ENCODE measurements at places on chromosomes 6 and 20. TPM values are rescaled to one million over a fixed set of nuclear protein-coding genes. Genes with fewer than 3 reads are reported as not detected.

DNA sequence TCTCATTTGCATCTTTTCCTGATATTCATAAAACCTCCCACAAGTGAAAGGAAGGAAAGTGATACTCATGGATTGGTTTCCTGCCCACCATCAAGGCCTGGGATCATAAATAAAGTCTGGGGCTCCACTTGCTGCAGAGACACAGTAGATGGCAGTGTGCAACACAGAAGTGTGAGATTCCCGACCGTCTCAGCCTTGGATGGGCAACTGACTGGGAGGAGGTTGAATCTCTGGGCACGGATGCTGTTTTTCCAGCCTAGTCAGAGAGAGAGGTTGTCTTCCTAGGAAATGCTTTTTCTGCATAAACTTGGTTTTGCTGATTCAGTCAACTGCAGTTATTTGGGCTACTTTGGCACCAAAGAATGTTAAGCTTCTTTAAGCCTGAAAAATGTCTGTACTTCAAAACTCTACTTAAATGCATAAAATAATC is 9.9 kb upstream of the RFPL4B start:
- peak; percentile 65 for DNase-seq

DNA sequence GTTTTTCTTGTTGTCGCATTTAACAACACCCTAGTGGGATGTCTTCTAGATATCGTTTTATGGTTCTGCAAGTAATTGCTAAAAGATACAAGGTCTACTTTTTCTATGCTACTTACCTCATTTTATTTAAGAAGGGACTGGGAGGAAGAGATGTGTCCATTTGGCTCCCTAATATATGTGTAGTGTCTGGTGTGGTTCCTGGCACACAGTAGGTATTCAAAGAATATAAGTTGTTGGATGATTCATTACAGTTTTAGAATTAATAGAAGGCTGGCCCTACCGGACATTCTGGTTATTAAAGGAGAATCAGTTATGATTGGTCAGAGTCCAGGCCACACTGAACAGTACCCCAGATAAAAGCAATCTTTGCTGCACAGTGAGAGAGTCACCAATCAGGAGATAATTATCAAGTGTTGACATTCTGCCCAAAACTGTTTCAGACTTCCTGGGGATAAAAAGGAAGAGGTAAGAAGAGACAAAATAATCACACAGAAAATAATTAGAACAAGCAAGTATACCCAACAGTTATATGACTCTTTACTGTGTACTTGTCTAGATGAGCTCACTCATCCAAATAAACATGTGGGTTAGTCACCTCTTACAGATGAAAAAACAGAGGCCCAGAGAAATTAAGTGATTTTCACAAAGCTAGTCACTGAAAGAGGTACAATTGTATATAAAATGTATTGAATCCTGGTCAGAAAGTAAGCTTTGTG is 7.0 kb downstream of the TMEM244 start:
- no peak for DNase-seq

DNA sequence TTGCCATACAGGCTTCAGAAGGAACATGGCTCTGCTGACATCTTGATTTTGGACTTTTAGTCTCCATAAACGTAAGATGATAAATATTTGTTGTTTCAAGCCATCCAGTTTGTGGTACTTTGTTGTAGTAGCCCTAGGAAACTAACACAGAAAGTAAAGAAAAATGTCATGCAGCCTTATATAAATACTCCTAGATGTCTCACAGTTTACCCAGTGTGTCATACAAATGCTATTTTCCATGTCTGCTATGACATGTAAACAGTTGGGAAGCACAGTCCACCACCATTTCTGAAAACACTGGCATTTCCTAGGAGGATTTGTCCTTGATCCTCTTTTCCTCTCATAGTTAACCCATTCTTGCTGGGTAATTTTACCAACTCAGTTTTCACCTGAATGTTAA is 30.6 kb upstream of the ME1 start:
- DNase-seq = no peak

GRCh38 chr6:52000064-52000463 is 87.3 kb downstream of the PKHD1 start:
- DNase-seq = no peak

FAM83B gene
- 0.43 TPM for total RNA-seq

GRCh38 chr20:62413896-62414481 is 6.9 kb upstream of the CABLES2 start:
- DNase-seq = no peak

DNA sequence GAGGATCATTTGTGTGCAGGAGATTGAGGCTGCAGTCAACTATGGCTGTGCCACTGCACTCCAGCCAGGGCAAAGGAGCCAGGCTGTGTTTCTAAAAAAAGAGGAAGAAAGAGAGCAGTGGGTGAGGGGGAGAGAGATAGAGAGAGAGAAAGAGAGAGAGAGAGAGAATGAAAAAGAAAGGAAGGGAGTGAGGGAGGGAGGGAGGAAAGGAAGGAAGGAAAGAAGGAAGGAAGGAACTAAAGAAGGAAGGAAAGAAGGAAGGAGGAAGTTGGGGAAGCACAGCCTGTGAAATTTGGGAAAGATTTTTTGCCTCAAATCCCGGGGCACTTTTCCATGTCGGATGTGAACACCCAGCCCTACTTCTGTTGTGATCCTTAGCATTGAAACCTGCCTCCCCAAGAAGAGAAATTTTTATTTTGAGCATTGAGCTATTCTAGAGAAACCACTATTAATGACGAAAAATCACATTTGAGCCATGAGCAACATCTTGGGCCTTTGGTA is 57.8 kb downstream of the FOXA2 start:
- no peak for DNase-seq

DNA sequence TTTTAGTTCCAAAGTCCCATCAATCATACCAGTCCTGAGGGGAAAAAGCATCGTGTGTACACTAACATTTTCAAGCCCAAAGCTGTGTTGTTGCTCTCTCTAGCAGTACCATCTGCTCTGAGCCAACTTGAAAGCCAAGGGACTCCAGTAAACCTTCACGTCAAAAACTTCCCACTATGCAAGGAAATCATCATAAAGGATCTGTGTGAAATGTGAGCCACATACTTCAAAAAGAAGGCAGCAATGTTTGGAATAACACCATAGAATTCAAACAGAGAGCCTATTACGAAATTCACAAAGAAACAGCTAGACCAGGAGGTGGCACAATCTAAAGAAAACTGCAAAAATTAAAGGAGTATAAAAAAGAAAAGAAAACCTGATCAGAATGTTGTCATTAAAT is 399.8 kb upstream of the EPHA7 start:
- DNase-seq = no peak

GRCh38 chr6:113356139-113356538 is 501.0 kb upstream of the MARCKS start:
- DNase-seq = no peak

ZSCAN23 gene
- 9.0 TPM for total RNA-seq

- DNase-seq = peak; percentile 38
Observed at GRCh38 chr6:28940294-28940857, 16.6 kb upstream of the TRIM27 start.

ULBP1 gene
- total RNA-seq = 1.6 TPM

ZBTB12 gene
- 3.0 TPM for total RNA-seq

NAA20 gene
- 29.3 TPM for total RNA-seq

- peak; percentile 75 for DNase-seq
Observed at GRCh38 chr6:31197559-31198305, 27.2 kb upstream of the POU5F1 start.

F13A1 gene
- not detected for total RNA-seq

DNA sequence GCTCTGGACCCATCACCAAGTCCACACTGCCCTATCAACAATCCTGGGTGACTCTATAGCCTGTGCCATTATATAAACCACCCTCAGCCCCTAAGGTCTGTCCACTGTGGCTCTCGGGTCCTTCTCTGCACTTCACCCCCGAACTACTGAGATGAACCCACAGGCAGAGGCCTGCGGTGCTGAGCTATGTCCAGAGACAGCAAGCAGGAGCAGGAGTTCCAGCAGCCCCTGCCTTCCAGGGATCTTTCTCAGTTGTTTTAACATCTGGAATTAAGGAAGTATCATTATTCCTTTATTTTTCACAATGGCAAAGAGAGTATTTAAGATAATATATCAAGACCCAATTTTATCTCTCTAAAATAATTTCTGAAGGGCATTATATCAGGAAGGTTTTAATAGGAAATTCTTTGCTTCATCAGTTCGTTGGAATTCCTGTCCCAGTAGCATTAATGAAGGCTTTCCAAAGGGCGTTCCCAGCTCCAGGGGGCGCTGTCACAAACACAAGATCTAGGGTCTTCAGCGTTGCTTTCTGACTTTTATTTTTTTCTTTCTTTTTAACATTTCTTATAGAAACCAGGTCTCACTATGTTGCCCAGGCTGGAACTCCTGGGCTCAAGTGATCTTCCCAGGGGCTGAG is 27.3 kb downstream of the RRBP1 start:
- DNase-seq = peak; percentile 60

HLA-DRA gene
- total RNA-seq = not detected

PAX1 gene
- total RNA-seq = not detected

- DNase-seq = no peak
Observed at GRCh38 chr20:33853507-33853813, 42.3 kb downstream of the CHMP4B start.

DNA sequence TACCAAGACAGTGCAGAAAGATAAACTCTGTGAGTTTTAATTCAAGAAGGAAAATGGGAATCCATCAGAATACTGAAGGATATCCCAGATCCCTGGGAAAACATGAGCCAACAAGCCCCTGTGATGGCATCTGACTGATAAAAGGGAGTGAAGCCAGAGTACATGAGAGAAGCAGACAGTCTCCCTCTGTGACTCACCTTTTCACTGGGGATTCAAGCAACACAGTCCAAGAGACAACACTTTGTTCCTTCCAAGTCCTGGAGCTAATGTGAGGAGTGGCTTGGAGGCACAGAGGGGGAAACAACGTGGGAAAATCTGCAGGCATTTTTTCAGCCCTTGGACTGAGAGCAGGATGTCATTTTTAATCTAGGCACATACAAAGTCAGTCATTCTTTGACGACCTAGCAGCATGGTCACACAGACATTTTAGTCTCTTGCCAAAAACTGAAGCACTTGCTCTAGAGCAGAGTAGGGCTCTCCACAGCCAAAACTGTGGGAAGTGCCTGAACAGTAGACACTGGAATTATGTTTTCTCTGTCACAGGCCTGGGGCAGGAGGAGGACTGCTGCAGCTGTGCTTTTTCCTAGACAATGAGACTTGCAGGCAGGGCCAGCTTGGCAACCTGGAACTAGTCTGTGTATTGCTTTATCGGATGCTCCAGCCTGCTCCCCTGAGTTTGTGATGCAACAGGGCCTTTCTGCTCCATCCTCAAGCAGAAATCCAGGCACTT is 465.0 kb upstream of the GJE1 start:
- DNase-seq = no peak

ZC3H12D gene
- under 0.01 TPM for total RNA-seq

- no peak for DNase-seq
Observed at GRCh38 chr20:63072231-63072791, 65.5 kb upstream of the BHLHE23 start.

DNA sequence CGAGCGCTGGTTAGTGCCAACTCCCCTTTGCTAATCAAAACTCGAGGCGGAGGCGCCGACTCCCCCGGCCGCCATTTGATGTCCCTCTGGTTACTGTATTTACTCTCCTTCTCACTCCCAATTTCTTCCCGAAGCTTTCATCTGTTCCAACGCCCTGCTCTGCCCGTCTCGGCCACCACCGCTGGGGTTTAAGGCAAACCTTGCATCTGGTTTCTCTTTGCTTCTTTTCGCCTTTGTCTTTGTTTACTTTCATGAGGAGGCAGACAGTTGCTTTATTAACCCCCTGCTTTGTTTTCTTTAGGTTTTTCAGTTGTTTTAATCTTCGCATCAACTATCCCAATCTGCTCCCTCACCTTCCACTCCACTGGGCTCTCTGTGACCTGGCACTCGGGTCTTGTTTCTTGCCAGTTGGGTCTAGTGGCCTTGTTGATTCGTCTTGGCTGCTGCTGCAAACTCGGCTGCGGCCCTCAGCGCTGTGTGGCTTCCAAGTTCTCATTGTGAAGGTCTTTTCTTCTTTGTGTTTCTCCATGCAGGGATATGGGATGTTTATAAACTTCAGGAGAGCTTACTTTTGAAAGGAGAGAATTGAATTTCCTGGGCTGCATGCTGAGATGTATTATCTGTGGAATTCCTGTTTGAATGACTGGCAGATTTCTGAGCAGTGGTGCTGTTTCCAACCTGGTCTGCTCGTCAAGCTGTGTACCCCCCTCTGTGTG is 155.1 kb downstream of the CDC5L start:
- DNase-seq = peak; percentile 3

DNA sequence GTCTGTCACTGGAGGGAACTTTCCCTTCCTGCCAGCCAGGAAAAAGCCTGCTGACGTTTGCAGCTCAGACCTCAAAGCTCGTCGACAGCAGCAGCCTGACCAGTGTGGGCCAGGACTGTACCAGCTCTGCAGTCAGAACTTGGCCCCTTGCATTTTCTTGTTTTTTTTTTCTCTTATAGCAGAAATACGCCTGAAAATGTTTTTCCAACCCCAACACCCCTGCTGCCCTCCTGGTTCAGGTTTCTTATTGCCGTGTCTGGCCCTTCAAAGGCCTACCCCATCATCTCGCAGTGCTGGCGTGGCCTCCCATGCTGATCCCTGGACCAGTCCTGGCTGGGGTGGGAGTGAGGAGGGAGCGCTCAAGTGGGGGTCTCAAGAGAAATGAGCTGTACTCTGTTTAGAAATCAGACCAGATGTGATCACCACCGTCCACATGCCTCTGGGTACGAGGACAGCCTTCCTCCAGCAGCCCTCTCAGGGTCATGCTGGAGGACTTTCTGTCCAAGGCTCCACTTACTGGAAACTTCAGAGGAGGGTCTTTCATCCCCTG is 169.0 kb downstream of the FOXC1 start:
- DNase-seq = no peak

PGC gene
- not detected for total RNA-seq

DDX39B gene
- 463 TPM for total RNA-seq

GRCh38 chr6:149169761-149170511 is 147.6 kb upstream of the TAB2 start:
- no peak for DNase-seq

DNA sequence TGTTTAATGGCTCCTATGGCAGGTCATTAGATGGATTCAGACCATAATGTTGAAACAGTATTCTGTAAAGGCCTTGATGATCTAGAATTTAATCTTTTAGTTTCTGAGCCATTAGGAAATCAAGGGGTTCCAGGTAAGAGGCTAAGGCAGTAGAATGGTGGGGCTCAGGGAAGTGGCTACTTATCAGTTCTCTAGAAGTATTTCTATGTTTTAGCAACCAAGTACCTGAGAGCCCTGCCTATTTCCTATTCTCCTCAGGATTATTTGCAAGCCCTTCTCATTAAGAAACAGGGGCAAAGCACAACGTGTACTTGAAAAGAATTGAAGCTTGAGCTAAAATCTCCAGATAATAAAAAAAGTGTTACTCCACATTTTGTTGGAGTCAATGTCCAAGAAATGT is 646.5 kb downstream of the RNF144B start:
- no peak for DNase-seq

RAET1G gene
- total RNA-seq = 1.3 TPM

GSTA4 gene
- total RNA-seq = 25.9 TPM

DNA sequence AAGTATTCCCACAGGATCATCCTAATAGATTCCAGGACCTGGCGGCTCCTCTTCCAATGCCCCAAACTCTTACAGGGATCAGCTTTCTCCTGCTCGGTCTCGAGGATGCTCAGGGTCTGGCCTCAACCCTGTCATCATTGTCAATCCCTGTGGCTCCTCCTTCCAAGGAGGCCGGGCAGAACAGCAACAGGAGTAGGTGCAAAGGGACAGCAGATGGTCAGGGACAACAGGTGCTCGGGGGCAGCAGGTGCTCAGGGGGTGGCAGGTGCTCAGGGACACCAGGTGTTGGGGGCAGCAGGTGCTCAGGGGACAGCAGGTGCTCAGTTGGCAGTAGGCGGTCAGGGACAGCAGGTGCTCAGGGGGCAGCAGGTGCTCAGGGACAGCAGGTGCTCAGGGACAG is 84.8 kb downstream of the TTLL2 start:
- DNase-seq = no peak

C6orf141 gene
- 0.43 TPM for total RNA-seq
